Activated CD4-positive, alpha-beta T cell treated with anti-CD3 and anti-CD28 coated beads for 36 hours (primary cell): ENCODE measurements at places on chromosomes 2 and 18. TPM values are rescaled to one million over a fixed set of nuclear protein-coding genes. Genes with fewer than 3 reads are reported as not detected.

The ASPRV1 gene
- total RNA-seq = 0.73 TPM

The IGFBP2 gene
- 11.5 TPM for total RNA-seq

The TMEM200C gene
- not detected for total RNA-seq

The COLEC12 gene
- total RNA-seq = not detected

The SERPINB8 gene
- total RNA-seq = 17.1 TPM

The CASP8 gene
- 45.1 TPM for total RNA-seq

The MAP3K2 gene
- total RNA-seq = 35.2 TPM

The AGPS gene
- total RNA-seq = 67.3 TPM

The HAAO gene
- 0.86 TPM for total RNA-seq

The CAVIN2 gene
- not detected for total RNA-seq

The UGT1A4 gene
- not detected for total RNA-seq

GRCh38 chr18:63135101-63135500, 184.5 kb downstream of the BCL2 start:
- DNase-seq = no peak

DNA sequence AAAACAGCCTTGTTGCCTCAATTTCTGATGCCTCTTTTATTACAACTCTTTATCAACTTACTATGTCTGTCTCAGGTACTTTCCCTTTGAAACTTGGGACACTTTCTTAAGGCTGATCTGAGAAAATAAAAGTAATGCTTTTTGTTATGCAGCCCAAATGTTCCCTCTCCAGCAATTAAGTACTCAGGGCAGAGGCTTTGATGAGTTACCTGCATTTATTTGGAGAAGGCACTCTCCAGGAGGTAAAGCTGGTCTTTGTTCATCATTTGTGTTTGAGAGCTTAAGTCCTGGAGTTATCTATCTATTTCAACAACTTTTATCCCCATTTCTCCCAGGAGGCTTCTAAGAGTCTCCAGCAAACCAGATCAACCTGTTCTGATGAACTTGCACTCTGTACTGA, 259.2 kb downstream of the ASXL3 start:
- DNase-seq = no peak

DNA sequence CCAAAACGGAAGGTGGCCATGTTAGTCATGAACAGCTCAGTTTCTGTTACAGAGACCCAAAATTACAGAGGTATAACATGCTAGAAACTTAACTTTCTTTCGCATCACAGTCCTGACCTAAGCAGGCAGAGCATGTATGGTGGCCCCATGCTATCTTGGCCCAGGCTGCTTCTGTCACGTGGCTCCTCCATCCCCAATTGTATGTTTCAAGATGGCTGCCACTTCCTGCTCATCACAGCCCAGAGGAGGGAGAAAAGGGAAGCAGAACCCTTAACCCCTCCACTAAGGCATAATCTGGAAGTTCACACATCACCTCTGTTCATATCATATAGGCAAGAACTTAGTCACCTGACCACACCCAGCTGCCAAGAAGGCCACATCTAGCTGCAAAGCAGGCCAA, 28.7 kb downstream of the CDK15 start:
- DNase-seq = no peak

- no peak for DNase-seq
Observed at GRCh38 chr2:161273038-161273760, 35.0 kb upstream of the PSMD14 start.

GRCh38 chr2:26786207-26787028, 562 bp downstream of the CENPA start:
- peak; percentile 50 for DNase-seq

DNA sequence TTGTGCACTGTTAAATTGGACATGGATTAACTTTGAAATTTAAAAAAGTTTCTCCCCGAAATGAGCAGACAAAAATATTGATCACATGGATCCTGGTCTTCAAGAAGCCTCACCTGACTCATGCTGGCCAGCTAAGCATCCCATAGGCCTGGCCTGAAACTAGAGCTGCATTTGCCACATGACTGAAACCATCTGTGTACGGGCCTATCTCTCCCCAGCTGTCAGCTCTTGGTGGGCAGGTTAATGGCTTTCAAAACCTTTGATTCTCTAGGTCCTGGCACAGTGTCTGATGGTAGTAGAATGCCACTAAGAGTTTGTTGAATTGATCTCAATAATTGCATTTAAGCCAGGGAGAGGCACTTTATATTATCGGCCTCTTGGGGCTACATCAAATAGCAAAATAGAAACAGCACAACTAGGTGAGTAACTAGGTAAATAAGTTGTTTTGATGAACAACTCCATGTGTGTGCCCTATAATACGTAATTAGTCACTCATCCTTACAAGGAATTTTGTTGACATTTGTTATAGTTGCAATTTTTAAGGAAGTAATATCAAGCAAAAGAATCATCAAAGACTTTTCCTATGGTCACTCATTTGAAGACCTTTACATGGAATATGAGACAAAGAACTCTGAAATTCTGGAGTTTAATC, 251.1 kb downstream of the SP3 start:
- no peak for DNase-seq

DNA sequence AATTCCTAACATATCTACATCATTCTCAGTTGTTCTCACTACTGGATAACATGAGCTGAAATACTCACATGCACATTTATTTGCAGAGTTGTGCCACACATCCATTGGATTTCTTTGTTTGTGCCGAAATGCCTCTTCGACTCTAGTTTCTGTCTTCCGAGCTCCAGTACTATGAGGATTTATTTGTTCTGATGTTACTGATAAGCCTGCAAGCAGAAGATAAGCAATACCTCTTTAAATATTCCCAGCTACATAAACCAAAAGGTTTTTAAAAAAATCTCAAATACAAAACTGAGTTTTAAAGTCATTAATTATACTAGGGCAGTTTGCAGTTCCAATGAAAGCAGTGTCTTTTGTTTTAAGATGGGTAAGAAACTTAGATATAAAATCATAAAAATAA, 164.8 kb downstream of the ATAD2B start:
- DNase-seq = no peak

DNA sequence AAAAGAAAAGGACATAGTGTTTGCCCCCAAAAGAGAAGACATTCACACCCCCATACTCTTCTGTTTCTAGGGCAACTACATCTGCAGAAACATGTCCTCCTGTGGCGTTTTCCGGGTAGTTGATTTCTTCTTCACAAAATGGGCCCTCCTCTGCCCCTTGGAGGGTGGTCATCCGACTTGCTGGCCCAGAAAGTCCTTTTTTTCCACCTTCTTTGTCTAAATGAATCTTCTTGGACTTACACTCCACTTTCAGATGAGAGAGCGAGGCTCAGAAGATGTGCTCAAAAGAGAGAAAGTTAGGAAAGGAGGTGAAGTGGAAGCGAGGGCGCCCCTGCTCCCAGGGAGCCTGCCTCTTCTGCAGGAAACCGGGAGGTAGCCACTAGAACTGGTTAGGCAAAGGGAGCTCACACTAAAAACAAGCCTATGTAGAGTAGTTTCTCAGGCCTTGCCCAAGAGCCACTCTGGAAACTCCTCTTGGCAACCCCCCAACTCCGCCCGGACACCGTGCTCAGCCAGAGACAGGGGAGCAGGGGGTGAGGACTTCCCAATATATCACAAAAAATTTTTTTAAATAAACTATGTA, 10.2 kb upstream of the SIX3 start:
- DNase-seq = no peak

DNA sequence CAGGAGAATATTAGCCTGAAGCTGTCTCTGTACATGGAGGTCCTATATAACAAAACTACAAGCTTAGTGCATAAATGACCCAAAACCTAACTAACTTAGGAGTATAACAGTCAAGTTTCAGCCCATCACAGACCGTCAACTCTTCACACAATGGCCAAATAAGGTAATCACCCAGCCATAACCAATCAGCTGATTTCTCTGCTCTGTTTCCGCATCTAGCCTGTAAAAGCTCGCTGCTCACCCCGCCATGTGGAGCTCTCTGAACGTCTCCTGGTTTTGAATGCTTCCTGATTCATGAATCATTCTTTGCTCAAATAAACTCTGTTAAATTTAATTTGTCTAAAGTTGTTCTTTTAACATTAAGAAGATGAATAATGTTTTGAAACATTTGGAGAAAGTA, 593.6 kb downstream of the TMX3 start:
- DNase-seq = no peak

DNA sequence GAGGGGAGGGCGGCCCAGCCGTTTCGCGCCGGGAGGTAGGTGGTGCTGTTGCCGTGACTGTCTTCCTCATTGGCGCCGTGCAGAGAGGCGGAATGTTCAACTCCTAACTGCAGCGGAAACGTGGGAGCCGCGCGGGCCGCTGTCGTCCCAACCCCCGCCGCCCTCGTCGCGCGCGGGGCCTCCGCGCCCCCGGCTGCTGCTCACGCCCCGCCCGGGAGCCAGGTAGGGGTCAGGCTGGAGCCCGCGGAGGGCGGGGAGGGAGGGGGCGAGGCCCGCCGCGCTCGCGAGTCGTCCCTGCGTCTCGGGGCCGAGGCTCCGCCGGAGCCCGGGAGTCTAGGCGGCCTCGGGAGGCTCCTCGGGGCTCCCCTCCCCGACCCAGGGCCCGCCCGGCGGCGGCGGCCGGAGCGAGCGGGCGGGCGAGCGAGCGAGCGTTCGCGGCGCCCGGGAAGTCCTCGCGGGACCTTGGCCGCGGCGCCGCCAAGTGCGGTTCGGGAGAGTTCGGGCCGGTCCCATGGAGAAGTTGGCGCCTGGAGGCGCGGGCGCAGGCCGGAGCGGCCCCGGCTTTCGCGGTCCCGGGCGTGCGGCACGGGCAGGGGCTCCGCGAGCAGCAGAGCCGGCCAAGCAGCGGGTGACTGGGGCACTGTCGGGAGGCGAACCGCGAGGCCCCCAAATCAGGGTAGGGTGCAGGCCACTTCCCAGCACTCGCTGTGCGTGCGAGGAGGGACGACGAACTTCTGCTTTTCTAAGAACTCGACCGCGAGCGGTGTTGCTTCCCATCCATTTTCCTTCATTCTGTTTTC, at the start of gene MAP3K20:
Gene MAP3K20, plus strand, starts transcription at position 66 of the 800 bp plus-strand sequence. CDS start 15,186 bp downstream, outside the sequence.
- DNase-seq = peak; percentile 73

DNA sequence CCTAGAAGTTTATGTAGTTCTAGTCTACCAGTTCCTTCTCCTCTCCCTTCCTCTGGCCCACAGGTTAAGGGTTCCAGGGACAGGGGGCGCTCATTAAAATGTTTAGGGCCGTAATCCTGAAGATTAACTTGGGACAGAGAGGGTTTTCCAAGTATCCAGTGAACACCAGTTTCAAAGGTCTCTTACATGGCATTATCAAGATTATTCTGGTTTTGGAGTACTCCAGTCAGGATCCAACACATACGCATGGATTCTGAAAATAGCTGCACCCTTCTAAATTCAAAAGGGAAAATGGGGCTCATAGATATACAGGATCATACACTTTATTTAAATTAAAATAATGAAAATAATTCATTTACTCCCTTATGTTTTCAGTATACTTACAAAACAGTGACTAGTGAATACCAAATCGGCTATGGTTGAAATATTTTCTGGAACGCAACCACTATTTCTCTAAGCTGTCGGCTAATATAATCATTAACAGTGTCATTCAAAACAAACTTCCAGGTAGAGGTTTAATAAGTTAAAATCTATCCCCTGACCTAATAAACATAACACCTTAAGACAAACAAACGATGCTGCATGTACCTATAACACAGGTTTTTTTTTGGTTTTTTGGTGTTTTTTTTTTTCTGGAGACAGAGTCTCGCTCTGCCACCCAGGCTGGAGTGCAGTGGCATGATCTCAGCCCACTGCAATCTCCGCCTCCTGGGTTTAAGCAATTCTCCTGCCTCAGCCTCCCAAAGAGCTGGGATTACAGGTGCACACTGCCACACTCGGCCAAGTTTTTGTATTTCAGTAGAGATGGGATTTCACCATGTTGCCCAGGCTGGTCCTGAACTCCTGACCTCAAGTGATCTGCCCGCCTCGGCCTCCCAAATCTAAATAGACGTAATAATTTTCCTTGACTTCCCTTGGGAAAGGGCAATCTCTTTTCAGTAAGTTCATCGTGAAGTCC, 44.7 kb downstream of the MGAT4A start:
- DNase-seq = no peak

DNA sequence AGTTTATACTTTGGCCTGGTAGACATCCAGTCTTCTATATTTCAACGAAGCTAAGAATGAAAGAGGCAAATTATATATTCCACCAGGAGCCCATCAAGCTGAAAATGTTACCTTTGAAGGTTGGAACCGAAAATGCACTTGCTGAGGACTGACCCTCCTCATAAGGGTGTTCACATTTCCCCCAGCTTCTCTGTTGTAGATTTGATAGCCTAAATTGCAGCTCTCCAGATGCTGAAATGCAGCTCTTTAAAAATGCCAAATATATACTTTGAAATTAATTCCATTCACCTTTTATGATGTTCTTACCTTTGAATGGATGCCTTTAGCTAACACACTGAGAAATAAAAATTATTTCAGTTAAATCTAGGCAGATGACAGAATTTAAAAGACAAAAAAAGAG, 1.8 kb upstream of the FIGN start:
- DNase-seq = no peak

DNA sequence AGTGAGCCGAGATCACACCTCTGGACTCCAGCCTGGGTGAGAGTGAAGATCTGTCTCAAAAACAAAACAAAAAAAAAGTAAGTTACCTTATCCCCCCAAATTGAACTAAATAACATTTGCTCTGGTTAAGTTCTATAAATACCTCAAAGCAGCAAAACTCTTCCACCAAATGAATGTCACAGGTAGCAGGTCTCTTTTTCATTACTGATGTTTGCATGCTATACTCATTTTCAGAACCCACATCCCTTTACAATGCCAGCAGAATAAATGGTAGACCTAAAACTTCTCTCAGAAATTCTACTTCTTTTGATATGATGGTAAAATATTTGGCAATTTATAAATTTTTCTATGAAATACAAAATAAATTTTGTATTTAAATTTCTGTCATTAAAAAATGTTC, 22.3 kb downstream of the INO80D start:
- DNase-seq = no peak

GRCh38 chr2:12169721-12170120, 423.3 kb downstream of the LPIN1 start:
- peak; percentile 62 for DNase-seq

GRCh38 chr2:58539973-58540372, 298.8 kb upstream of the FANCL start:
- no peak for DNase-seq

DNA sequence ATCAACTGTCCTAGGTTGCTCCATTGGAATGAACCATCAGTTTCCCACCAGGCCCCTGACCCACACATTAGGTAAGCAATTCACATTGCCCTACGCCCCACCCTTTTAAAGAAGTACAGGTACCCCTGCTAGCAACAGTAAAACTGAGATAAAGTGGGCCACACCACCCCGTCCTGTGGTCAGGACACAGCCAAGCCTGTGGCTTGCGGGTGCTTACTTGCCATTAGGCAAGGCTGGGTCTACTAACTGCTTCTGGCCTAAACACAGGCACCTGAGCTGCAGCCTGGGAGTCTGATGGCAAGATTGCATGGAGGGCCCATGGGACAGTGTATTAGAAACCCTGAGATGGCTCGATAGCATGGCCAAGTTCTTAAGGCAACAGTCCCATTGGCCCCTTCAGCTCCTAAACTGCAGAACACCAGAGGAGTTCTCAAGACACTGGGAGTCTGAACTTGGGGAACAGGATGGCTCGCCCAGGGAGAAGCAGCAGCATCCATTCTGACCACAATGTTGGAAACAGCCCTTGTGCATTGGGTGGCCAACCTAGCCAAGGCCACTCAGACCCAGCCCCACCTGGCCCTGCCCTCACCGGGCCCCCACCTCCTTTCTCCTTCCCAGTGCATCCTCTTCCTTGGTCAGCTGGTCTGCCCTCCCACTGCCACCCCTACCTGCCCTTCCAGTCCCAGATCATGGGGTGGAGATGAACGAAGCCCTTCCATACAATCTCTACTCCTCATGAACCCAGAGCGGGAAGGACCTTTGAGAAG, 177.1 kb downstream of the TNS1 start:
- DNase-seq = no peak

GRCh38 chr2:163682695-163683094, 53.1 kb downstream of the FIGN start:
- no peak for DNase-seq
